ENCODE measurements at places on chromosomes 3 and 15.

DNA sequence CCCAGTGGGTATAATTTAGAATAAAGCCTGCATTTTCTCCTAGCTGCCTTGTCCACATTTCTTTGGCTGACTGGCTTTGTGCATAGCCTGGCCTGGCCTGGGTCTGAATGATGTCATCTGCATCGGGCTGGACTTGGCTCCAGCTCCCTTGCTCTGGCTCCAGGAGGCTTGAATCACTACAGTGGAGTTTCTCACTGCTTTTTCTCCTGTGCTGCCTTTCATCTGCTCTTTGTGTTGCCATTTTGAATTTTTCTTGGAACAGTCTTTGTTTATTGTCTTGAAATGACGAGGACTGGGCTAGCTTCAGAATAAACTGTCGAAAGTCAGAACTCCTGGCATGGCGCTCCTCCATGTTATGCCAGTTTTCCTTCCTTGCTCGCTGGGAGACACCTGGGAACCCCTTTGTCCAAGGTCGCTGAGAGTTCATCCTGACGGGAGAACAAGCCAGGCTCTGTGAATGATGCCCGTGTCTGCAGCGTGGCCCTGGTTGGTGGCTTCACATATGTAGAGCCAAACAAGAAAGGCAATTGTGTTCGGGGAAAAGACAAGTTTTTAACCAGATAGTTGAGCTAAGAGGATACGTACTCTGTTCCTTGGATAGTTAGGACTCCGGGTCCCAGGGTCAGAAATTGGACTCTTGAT lies 258.9 kb downstream of the PDZRN3 start:
- no peak for DNase-seq

- no peak for DNase-seq
Observed at GRCh38 chr3:149019580-149019979, 28.2 kb downstream of the GYG1 start.

DNA sequence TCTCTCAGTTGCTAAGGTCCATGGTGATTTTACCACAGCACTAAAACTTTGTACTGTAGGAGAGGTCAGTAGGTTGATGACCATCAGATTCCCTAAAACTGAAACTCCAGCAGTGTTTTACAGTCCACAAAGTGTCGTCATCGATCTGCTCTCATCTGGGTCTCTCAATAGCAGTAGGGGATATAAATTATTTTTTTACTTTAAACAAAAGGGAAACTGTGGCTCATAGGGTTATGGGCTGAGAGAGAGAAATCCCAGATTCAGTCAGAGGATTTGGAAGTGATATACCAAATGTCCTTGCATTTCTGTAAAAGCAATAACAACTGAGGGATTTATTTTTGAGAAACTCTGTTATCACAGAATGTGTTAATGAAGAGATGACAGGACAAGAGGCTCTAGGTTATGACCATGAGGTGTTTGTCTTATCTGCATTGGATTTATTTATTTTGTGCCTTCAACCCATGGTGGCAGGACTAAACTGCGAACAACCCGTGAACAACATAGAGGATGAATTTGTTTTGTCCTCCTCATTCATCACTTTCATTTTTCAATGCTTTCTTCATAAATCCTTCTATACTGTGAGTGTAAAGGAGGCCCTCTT lies 869.7 kb downstream of the OTOL1 start:
- no peak for DNase-seq

DNA sequence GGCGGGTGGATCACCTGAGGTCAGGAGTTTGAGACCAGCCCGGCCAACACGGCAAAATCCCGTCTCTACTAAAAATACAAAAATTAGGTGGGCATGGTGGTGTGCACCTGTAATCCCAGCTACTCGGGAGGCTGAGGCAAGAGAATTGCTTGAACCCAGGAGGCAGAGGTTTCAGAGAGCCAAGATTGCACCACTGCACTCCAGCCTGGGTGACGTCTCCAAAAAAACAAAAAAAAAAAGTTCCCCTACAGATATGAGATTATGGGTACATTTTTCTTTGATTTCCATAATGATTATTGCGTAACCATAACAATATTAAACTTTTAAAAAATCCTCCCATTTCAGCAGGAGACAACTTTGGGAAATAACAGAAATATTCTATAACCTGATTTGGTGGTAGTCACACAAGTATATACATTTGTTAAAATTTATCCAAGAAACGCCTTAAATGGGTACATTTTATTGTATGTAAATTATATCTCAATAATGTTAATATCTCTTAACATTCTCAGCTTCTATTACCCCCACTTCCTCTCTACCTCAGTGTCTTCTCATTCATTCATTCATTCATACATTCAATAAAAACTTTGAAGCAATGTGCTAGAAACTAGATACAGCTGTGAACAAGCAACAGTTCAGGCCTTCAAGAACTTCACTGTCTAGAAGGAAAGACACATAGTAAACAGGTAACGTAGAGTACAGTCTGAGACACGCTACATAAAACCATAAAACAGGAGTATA lies 6.6 kb downstream of the UBR1 start:
- DNase-seq: no peak

DNA sequence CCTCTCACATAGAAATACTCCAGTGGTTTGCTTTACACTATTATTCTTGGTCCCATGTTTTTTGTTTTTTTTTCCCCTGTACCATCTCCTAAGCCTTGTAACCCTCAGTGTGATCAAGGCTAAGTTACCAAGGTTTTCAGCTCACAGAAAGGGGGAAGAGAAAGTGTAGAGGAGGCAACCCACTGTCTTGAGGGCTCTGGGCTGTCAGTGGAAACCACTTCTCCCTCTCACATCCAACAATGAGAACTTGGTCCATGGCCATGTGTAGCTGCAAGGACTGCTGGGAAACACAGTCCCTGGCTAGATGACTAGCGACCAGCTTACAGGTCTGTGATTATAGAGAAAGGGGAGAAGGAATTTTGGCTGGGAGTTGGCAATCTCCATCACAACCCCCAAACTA lies 30.3 kb downstream of the GPD1L start:
- no peak for DNase-seq

DNA sequence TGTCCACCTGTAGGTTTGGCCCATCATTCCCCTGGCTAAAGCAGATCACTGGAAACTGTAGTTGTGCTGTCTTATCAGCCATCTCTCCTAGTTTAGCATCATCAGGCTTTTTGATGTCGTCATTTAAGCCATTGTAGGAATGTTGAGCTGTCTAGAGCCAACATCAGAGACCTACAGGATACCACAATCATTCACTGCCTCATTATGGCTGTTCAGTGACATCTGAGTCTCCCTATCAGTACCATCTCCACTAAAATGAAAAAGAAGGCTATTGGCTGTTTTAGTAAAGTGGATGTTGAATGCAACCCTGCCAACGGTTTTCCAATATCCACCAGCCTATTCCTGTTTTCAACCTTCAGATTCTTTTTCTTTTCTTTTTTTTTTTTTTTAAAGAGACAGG lies 29.2 kb downstream of the RLBP1 start:
- no peak for DNase-seq

- DNase-seq: no peak
Observed at GRCh38 chr3:65867463-65868210, 171.1 kb downstream of the MAGI1 start.

- no peak for DNase-seq
Observed at GRCh38 chr3:153756816-153757215, 364.4 kb upstream of the ARHGEF26 start.

- no peak for DNase-seq
Observed at GRCh38 chr3:32577581-32578556, 7.2 kb upstream of the DYNC1LI1 start.

- no peak for DNase-seq
Observed at GRCh38 chr15:90154861-90155626, 46.1 kb upstream of the SEMA4B start.

DNA sequence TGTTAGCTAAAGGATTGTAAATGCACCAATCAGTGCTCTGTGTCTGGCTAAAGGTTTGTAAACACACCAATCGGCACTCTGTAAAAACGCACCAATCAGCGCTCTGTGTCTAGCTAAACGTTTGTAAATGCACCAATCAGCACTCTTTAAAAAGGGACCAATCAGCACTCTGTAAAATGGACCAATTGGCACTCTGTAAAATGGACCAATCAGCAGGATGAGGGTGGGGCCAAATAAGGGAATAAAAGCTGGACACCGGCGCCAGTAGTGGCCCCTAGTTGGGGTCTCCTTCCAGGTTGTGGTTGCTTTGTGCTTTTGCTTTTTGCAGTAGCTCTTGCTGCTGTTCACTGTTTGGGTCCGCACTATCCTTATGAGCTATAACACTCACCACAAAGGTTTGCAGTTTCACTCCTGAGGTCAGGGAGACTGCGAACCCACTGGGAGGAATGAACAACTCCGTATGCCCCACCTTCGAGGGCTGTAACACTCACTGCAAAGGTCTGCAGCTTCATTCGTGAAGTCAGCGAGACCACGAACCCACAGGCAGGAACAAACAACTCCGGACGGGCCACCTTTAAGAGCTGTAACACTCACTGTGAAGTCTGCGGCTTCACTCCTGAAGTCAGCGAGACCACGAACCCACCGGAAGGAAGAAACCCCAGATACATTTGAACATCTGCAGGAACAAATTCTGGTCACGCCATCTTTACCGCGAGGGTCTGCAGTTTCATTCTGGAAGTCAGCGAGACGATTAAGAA lies 1.1 kb upstream of the SUCLG2 start:
- DNase-seq: no peak

- no peak for DNase-seq
Observed at GRCh38 chr15:63823253-63823844, 10.4 kb downstream of the HERC1 start.

DNA sequence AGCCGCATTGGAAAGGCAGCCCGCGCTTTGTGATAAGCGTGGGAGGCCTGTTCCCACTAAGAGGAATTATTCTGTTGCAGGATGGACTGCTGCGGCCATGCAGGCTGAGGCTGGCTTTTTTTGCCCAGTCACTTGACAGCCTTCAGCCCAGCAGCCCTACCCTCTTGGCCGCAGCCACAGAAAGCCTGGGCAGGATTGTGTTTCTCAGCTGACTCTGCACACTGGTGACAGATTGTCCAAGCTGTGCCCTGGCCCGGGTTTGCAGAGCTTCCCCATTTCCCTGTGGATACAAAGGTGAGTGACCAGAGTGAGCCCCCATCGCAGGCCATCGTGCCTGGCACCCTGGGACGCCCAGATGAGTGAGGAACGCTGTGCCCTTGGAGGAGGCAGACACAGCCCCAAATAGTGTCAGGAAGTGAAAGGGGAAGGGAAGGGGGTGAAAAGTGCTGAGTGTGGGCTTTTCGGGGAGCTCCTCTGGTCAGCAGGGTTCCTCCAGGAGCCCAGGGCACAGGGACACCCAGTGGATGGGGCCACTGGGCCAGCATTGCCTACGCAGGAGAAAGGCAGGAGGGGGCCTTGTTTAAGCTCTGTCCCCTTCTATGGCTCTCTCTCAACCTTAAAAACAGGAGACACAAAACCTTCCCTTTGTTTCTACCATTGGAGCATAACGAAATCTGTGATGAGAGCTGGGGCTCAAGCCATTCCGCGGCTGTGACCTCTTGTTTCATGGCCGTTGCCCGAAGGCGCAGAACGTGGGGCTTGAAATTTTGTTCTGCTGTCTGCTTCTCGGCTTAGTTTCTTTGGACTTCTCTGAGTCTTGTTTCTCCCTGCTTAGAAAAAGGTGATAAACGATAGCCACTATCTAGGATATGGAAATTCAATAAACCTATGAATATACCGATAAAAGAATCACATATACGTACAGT lies 91.5 kb upstream of the MEF2A start:
- DNase-seq: no peak

Data from iPS DF 19.7 (cell line).